ENCODE measurements at places on chromosomes 5 and 9.

GRCh38 chr9:96508227-96508940, 58.4 kb downstream of the HABP4 start:
- DNase-seq = no peak

GRCh38 chr5:137071931-137072330, 427.2 kb downstream of the SPOCK1 start:
- DNase-seq = no peak

- DNase-seq = no peak
Observed at GRCh38 chr9:8877753-8878494, 1078.3 kb upstream of the DMAC1 start.

GRCh38 chr9:123835821-123836220, 94.1 kb downstream of the DENND1A start:
- no peak for DNase-seq

- DNase-seq = no peak
Observed at GRCh38 chr9:138053996-138054752, 176.6 kb downstream of the CACNA1B start.

DNA sequence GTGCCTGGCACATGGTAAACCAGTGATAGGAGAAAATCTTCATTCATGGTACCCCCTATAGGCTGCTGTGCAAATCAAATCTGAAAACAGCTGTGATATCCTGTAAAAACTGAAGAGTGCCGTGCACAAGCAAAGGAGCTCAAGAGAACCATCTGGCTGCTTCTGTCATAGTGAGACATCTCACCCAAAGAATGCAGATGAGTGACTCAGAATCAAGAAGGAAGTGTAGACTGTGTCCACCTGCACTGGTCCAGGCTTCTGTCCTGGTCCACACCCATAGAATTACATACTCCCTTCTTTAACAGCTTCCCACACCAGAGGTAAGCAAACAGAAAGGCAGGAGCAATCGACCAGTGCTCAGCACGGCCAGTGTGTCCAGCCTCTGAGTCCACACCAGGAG, 195.9 kb downstream of the ASTN2 start:
- DNase-seq = no peak

GRCh38 chr5:138536665-138537315, 6.2 kb downstream of the ETF1 start:
- no peak for DNase-seq

- DNase-seq = no peak
Observed at GRCh38 chr9:24459953-24460352, 85.7 kb downstream of the IZUMO3 start.

- no peak for DNase-seq
Observed at GRCh38 chr5:143051244-143052058, 281.3 kb downstream of the ARHGAP26 start.

DNA sequence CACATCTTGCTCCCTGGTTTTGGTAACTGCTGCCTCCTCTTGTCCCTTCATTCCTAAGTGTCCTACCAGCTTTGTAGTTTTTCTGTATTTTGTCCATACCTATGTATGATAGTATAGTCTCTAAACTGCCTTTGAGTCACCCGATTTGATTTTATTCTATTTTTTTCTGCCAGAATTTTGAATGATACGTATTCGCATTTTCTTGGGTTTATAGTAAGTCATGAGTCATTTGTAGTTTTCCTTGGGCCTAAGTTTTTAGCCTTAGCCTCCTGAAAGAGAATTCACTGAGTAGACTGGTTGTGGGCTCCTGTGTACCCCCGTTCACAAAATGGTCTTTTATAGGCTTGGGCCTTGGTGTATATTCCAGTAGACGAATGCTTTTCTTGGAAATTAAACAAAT, 59.6 kb downstream of the LRRTM2 start:
- DNase-seq = no peak

- no peak for DNase-seq
Observed at GRCh38 chr5:96919754-96920197, 16.1 kb upstream of the LNPEP start.

- DNase-seq = no peak
Observed at GRCh38 chr5:126987271-126987899, 43.0 kb downstream of the MARCHF3 start.

- no peak for DNase-seq
Observed at GRCh38 chr9:111853450-111853827, 43.2 kb upstream of the UGCG start.

- DNase-seq = no peak
Observed at GRCh38 chr9:89919171-89919681, 314.4 kb downstream of the GADD45G start.

GRCh38 chr5:56211298-56211865, 21.7 kb downstream of the ANKRD55 start:
- DNase-seq = no peak

GRCh38 chr5:50947906-50948683, 281.7 kb downstream of the PARP8 start:
- DNase-seq = no peak

GRCh38 chr5:112548246-112548881, 129.3 kb upstream of the EPB41L4A start:
- DNase-seq = no peak

Measured in activated T-helper 9 cell treated with anti-CD3 and anti-CD28 coated beads, Interleukin-2, amount 50 U/mL, for 16 hours (primary cell).